Stimulated activated CD4-positive, alpha-beta T cell treated with anti-CD3 and anti-CD28 coated beads, Interleukin-4, amount 100 ng/mL, for 48 hours (primary cell): ENCODE measurements at places on chromosomes 2 and 18.

DNA sequence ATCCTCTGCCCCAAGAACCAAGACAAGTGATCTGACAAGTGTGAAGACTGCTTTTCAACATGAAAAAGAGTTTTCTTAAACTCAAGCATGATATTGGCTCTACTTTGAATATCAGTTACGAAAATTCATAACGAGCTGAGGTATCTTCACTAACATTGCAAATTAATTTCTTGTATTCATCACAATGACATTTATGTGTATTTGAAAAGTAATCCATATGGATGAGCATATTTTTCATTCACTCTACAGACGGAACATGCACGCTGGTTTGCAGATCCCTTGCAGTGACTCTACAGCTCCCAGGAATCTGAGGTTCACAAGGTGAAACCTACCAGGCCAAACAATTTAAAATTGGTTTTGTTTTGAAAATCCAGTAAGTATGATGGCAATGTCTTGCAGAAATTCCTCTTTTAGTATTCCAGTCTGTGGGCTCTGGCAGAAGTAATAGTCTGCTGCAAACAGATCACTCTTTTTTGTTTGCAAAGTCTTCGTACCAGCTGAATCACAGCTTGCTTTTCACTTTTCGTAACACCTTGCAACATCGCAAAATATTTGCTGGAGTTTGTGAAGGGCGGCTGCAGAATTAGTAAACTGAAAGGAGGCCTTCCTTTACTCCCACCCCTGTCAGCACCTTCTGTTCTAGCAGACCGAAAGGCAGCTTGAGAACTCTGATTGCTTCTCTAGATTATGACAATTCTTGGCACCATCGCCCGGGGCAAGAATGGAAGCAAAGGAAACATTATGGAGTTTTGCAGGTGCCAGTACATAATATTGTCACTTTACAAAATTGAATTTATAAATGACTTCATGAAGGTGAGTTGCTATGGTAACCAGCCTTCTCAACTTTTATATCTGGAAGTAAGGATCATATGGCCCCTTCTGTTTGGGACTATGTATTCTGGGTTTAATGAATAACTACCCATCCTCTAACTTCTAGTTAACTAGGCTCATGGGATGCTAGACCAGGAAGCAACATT lies 168.7 kb downstream of the TMEM247 start:
- no peak for DNase-seq

- DNase-seq, result peak; percentile 16
Observed at GRCh38 chr2:232230560-232230959, 148.0 kb upstream of the ALPP start.

GRCh38 chr2:152418688-152419087 lies 83.7 kb downstream of the FMNL2 start:
- no peak for DNase-seq

DNA sequence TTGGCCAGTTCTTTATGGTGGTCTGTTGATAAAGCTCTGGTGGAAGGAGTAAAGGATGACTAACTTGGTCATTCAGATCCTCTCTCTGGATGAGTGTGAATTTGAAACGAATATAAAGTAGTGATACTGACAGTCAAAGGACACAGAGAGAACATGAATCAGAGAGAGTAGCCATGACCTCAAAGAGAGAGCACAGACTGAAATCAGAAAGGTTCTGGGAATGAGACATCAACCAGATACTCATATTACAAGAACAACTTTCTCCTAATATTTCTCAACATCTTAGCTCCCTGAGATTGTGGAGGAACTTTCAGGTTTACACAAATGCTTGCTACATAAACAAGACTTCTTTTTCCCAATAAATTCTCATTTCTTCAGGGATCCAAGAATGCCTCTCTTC lies 849.1 kb upstream of the CHAC2 start:
- no peak for DNase-seq

DNA sequence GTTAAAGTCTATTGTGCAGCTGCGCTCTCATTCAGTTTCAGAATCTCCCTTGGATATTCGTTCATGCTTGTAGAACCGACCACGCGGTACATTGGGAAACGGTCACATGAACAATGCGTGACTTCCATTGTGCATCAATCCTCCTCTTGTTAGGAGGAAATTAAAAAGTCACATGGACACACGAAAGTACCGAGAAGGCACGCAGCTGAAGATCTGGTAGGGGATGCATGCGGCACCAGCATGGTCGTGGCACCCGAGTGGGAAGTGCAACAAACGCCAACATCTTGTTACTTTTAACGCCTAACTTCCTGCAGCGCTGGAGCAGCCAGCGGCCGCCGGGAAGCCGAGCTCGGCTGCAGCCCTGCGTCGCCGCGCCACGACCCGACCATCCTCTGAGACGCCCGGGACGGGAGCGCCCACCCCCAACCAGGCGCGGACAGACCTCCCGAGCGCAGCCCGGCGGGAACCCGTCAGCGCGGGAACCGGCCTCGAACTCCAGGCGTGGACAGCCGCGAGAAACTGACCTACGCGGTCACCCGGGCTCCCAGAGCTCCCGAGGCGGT lies 412 bp downstream of the OSBPL1A start:
- DNase-seq, result peak; percentile 13

DNA sequence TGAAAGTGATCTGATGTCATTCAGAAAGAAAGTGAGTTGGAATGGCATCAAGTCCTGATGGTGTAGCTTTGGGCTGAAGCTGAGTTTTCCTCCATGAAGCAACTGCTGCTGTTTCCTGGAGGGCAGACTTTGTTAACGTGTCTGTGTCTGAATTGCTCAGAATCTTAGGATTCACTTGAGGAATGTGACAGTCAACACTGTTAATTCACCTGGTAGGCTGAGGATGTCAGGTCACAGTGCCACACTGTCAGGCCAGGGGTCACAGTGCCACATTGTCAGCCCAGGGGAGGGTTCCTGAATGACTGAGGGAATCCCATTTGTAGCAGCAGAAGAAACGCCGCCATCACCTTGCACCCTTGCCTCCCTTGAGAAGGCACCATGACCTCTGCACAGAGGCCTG lies 39.4 kb downstream of the LYPD6B start:
- DNase-seq, result no peak

DNA sequence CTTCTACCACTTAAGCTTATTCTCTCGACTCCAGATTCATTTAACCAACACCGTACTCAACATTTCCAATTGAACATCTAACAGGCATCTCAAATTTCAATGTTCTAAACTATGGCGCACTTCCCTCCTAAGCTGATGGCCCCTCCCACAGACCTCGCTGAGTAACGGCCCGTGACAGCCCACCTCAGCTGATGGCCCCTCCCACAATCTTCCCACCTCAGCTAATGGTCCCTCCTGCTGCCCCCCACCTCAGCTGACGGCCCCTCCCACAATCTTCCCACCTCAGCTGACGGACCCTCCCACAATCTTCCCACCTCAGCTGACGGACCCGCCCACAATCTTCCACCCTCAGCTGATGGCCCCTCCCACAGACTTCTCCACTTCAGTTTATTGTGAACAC lies 57.1 kb upstream of the TSPYL6 start:
- DNase-seq, result no peak

DNA sequence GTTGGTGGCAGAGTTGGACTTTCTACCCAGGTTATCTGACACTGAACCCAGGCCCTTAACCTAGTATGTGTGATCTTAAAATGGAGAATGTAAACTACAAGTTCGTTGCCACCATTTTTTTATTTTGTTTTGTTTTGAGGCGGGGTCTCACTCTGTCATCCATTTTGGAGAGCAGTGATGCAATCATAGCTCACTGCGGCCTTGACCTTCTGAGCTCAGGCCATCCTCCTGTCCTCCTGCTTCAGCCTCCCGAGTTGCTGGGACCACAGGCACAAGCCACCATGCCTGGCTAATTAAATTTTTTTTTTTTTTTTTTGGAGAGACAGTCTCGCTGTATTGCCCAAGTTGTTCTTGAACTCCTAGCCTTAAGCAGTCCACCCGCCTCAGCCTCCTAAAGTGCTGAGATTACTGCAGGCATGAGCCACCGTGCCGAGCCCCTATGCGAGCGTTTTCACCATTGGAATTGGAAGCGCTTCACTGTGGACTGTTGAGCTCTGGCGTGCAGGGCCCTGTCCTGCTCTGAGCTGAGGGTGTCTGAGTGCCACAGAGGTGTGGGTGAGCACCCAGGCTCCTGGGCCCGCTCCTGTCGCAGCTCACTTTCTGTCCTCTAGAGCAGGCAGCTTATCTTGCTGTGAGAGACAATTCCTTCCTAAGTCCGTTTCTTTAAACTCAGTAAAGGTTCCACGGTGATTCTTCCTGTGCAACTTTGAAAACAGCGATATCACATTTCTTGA lies 186.9 kb downstream of the LDLRAD4 start:
- no peak for DNase-seq

- DNase-seq, result no peak
Observed at GRCh38 chr2:223262946-223263345, 211.0 kb downstream of the KCNE4 start.

- no peak for DNase-seq
Observed at GRCh38 chr18:7904529-7904928, 337.4 kb downstream of the PTPRM start.

DNA sequence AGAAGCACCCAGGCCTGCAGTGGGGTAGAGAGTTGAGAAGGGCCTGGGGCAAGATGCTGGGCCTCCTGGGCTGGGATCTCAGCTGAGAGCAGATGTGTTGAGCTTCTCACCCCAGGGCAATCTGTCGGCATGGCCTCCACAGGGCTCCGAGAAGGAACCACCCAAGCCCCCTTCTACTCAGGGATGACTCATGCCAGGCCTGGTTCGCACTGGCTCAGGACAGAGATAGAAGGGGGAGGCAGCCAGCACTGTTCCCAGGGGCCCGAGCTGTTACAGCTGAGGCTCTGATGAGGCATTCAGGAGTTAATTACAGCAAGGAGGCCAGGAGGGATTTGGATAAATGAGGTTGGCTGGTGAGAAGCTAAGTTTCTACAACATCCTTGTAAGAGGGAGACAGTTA lies 62.5 kb downstream of the CENPO start:
- DNase-seq, result no peak

GRCh38 chr2:23801396-23801795 lies 125.5 kb downstream of the ATAD2B start:
- no peak for DNase-seq

GRCh38 chr2:190698895-190699294 lies 50.0 kb downstream of the NAB1 start:
- DNase-seq, result no peak

- no peak for DNase-seq
Observed at GRCh38 chr2:187853381-187853791, 299.2 kb upstream of the TFPI start.

DNA sequence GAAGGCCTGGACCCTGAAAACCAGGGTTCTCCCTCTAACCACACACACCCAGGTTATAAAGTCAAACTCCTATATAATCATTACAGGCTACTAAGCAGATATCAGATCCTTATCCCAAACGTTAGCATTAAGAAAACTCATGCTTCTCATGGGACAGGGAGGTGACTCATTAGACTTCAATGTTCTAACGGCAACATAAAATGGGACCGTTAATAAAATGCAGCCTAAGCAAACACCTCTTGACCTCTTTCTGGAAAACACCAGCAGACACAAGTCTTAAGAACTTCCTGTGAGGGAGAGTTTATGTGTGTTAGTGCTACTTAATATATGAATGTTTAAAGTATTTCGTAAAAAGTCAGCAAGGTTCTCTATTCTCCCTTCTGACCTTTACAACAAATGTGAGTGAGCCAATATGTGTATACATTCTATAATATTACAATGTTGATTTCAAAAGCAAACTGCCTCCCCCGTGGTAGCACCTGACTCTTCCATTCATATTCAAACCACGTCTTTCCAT lies 31.7 kb downstream of the LPIN2 start:
- no peak for DNase-seq

GRCh38 chr18:58046794-58047555 lies 2.9 kb downstream of the NEDD4L start:
- DNase-seq, result no peak

DNA sequence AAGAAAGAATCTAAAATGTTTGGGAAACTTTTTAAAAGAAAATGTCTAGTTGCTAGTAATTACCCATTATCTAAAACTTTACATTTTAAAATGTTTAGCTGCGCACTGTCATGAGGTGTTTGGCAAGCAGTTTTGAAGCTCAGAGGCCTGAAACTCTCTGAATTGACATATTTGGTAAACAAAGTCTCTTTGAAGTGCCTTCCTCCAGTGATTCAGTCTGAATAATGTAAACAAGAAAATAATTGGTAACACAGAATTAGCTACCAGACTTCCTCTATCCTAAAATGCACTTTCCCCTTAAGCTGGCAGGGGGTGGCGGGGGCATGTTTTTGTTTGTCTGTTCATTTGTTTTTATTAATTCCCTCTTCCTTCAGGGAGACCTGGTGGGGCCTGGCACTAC lies 61.4 kb downstream of the WDR75 start:
- no peak for DNase-seq

DNA sequence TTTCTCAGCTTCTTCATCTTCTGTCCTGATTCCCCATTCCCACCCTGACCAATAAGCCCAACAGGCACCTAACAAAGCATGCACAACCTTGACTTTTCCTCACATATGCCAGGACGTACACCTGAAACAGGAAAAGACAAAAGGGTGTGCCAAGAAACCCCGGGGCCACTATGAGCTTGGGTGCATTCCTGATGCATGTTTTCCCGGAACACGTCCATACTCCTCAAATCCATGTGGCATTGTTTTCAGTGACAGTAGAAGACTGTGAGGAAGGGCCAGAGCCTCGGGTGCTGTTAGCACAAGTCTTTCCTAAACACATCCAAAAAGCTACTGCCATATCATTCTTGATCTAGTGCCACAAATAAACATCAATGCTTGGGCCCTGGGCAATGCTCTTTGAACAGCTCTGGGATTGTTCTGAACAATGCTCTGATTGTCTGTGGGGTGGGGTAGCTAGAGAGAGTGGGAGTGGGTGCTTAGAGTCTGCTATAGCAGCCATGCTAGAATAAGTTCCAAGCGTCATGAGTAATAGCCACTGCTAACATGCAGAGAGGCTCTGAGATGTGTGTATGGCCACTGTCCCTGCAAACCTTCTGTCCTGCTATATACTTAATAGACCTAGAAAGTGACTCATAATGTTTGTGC lies 181.7 kb upstream of the CRIM1 start:
- DNase-seq, result no peak

GRCh38 chr2:69466728-69467127 lies 29.5 kb upstream of the NFU1 start:
- DNase-seq, result no peak

GRCh38 chr2:197919487-197919886 lies 115.1 kb downstream of the PLCL1 start:
- no peak for DNase-seq

- no peak for DNase-seq
Observed at GRCh38 chr2:46471697-46472096, 7.7 kb upstream of the TMEM247 start.

- DNase-seq, result no peak
Observed at GRCh38 chr2:240604291-240604938, 17.9 kb downstream of the CAPN10 start.

- DNase-seq, result no peak
Observed at GRCh38 chr2:108324531-108325255, 36.0 kb downstream of the SULT1C2 start.
